ENCODE measurements at places on chromosomes 4 and X.

GRCh38 chr4:1218634-1219565 lies 30.0 kb downstream of the CTBP1 start:
- DNase-seq = no peak

GRCh38 chr4:8442596-8443358 lies 2.2 kb downstream of the TRMT44 start:
- DNase-seq = no peak

GRCh38 chr4:2574009-2574408 lies 37.6 kb downstream of the FAM193A start:
- DNase-seq = no peak

DNA sequence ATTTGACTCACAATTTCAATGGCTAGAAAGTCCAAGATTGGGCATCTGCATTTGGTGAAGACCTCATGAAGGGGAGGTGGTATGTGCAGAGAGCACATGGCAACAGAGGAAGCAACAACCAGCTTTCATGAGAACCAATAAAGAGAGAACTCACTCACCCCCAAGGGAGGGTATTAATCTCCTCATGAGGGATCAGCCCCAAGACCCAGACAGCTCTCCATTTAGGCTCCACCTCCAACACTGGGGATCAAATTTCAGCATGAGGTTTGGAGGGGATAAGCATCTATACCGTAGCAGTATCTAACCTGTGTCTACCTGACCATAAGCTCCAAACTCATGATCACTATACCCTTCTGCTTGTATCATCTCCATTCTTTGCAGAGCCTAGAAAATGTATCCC lies 9.3 kb upstream of the TBC1D19 start:
- no peak for DNase-seq

DNA sequence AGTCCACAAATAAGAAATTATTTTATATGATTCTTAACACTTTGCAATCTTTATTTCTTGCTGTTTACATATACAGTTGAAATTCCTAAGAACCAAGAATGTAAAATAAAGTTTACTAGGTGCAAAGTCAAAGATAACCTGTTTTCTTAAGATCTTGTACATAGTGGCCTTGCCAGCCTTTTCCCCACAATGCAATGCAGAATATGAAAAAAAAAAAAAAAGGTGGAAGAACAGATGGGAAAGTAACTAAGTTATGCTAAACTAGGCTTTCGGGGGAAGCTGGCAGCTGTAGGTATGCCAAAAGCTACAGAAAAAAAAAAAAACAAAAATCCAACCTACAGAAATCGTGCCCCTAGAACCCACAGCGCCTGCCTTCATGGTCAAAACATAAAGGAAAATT lies 1588.4 kb downstream of the STIM2 start:
- DNase-seq = no peak

- no peak for DNase-seq
These were observed 36.1 kb upstream of the HMX1 start for GRCh38 chr4:8907596-8908205.

Measured in mesenchymal stem cell (in vitro differentiated cells and primary cell).